ENCODE measurements at places on chromosomes 5 and 9.

DNA sequence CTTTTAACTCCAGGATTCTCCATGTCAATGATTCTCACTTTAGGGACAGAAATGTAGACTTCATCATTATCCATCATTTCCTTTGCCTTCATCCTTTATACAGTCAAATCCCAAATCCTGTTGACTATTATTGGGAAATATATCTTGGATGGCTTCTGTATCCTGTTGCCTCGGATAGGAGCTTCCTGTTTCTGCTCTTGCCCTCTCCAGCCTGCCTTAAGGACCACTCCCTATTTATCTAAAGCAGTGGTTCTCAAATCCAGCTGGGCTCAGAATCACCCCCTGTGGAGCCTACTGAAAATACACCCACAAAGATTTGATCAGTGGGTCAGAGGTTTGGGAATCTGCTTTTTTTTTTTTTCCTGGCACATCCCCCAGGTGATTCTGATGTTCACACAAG, 8.5 kb downstream of the AFAP1L1 start:
- no peak for DNase-seq

GRCh38 chr9:136701668-136702053, 10.7 kb upstream of the DIPK1B start:
- DNase-seq = no peak

DNA sequence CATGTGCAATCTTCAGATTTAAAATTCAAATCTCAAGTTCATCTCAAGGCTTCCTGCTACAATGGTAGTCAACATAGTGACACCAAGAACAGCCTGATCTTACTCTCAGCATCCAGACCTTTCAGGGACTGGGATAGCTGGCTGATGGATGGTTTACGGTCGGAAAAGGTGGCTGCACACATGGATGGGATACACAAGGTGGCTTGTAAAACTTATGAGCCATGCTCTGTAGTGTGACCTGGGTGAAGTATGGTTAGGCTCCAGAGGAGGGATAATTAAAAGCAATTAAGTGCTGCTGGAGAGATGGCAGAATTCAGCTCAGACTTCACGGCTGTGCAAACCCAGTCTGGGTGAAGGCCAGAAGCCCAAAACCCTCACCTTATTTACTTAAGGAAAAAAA, 379.5 kb downstream of the NFIB start:
- DNase-seq = no peak

DNA sequence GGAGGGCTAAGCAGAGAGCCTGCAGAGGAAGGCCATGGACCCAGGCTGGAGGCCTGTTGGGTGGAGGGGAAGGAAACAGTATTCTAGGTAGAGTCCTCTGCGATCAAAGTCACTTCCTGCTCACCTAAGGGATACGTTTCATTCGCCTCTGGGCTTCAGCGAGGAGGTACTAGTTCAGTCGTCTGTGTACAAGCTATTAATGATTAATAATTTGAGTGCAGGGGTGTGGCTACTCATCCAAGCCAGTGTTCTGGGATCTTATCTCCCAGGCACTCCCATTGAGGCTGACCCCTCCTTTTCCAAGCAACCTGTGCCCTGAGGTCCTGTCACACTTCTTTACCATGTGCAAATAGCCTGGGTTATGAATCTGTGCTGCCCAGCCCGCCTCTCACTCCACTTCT, 25.2 kb downstream of the RALGPS1 start:
- DNase-seq = no peak

- DNase-seq = no peak
Measured at GRCh38 chr9:116585896-116586295, 101.2 kb upstream of the TRIM32 start.

DNA sequence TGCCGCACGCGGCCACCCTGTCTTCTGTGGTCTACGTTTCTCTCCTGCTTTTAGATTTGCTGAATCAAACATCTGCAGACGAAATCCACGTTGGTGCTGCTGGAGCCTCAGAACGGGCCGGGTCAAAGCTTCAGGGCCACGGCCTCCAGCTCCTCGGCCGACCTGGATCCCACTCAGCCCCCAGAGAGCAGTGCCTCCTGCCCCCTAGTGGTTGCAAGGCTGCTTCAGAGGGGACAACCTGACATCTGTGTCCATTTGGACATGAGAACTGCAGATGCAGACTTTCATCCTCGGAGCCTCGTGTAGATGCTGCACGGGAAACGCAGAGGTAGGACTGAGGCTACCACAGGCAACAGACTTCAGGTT, 23.0 kb upstream of the SLC6A3 start:
- no peak for DNase-seq

- no peak for DNase-seq
Measured at GRCh38 chr9:95514342-95514741, 2.4 kb downstream of the PTCH1 start.

- DNase-seq = no peak
Measured at GRCh38 chr5:160479926-160480325, 58.3 kb downstream of the PTTG1 start.

GRCh38 chr9:27341545-27342294, 44.8 kb upstream of the EQTN start:
- DNase-seq = no peak

GRCh38 chr5:152900332-152900731, 495.3 kb upstream of the NMUR2 start:
- no peak for DNase-seq

DNA sequence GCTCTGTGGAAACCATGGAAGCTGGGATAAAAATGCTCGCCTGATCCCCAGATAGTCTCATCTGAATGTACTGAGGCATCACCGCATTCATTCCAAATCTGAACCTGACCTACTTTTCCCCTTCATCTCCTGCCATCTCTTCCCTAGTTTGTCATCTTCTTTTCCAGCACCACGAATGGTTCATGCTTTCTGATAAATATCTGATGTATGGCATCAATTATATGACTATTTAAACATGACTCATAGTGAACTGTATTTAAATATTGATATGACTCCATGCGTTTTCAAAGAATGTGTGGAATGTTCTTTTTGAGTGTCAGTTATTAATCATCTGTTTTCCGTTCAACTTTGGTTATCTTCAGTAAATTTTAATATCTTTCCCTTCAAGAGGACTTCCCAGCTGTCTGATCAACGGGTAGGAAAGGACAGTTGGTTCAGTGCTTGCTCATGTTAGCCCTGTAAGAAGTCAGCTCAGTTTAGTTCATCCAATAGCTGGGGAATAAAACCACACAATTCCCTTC, 21.1 kb downstream of the BASP1 start:
- DNase-seq = no peak

GRCh38 chr5:164869325-164869724, 1363.9 kb downstream of the MAT2B start:
- DNase-seq = no peak

- no peak for DNase-seq
Measured at GRCh38 chr9:18437315-18438201, 36.4 kb upstream of the ADAMTSL1 start.

GRCh38 chr9:136773386-136774044, 9.2 kb upstream of the LCN15 start:
- DNase-seq = peak; percentile 51

DNA sequence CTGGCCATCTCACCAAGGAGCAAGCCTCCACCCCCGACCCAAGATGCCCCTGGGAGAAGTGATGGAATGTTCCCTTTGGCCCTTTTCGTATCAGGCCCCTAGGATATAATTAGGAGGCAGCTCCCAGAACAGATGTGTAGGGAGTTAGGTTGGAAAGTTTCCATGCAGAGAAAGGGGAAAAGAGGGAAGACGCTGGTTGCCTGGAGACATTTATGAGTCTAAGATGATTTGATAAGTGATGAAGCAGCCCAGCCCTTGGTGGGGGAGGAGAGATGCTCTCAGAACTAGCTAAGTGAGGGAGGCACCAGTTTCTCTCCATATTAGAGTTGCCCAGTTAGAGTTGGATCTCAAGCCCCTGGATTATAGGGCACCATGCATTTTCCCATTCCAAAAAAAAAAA, 137.5 kb downstream of the GNA14 start:
- DNase-seq = no peak

GRCh38 chr9:3191715-3192114, 334.1 kb downstream of the RFX3 start:
- no peak for DNase-seq

- DNase-seq = peak; percentile 43
Measured at GRCh38 chr5:168879929-168880328, 300.8 kb upstream of the PANK3 start.

GRCh38 chr5:179699616-179700237, 960 bp downstream of the CANX start:
- DNase-seq = peak; percentile 54

DNA sequence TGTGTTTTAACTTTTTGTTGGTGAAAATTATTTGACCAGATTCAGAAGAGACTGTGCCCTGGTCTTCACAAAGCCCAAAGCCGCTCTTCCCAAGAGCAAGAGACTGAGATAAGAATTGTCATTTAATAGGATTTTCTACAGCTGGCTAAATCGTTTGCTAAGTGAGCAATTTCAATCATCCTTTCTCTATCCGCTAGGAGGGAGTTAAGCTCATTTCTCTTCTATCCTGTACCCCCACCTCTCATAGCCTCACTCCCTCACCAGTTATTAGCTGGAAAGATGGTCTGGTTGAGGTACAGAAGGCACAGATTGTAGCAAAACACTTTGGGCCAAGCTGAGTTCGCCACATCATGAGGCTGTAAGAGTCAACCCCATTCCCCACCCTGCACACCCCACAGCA, 43.0 kb upstream of the SIL1 start:
- DNase-seq = no peak

- no peak for DNase-seq
Measured at GRCh38 chr5:135405082-135405481, 6.1 kb upstream of the MACROH2A1 start.

GRCh38 chr9:121976751-121977150, 116.4 kb downstream of the TTLL11 start:
- DNase-seq = no peak

DNA sequence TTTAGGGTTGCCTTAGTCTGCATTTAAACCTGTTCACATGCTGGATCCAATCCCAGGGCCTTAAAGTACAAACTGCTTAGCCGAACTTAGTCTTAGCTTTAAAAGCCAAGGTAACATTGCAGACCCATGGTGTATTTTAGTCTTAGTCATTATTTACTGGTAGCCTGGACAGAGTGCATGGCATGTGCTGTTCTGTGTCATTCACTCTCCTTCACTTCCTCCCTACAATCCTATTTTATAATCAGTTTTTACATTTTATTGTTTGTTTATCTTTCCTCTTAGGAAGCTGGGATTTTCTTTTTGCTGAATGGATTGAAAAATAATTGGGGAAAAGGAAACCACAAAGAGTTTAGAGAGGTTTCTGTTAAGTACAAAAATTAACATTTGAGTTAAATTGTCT, 29.4 kb upstream of the TAL2 start:
- DNase-seq = no peak

- DNase-seq = no peak
Measured at GRCh38 chr9:121952611-121953010, 140.5 kb downstream of the TTLL11 start.

DNA sequence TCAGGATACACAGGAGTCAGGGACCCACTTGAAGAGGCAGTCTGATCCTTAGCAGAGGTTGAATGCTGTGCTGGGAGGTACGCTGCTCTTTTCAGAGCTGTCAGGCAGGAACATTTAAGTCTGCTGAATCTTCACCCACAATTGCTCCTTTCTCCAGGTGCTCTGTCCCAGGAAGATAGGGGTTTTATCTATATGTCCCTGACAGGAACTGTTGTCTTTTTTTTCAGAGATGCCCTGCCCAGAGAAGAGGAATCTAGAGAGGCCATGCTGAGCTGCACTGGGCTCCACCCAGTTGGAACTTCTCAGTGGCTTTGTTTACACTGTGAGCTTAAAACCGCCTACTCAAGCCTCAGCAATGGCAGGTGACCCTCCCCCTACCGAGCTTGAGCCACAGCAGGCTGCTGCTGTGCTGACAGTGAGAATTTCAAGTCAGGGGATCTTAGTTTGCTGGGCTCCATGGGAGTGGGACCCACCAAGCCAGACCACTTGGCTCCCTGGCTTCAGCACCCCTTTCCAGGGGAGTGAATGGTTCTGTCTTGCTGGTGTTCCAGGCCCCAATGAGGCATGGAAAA, 169.0 kb downstream of the FBXL17 start:
- DNase-seq = no peak

- DNase-seq = no peak
Measured at GRCh38 chr5:54848581-54848980, 136.8 kb downstream of the ESM1 start.

DNA sequence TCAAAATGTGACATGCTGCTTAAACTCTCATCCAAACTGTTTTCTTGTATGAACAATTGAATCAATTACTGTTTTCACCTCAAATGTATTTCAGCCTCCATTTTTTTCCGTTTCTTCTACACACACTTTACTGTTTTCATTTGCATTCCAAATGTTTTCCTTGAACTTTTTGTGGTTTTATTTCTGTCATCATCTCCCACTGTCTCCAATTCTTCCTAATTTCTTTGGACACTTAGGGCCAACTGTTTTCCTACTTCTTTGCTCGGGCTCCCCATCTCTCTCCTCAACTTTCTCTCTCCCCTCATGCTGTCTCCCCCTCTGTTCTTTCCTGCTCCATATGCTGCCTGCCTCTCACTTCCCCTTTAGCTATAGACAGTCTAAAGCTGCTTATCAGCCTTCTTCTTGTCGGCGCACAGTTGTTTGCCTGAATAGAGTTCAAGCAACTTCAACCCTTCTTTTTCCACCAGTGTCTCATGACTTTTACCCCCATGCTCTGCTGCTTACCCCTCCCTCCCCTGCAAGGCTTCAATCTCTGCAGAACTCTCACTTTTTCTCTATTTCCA, 443.4 kb downstream of the DTWD2 start:
- DNase-seq = no peak

- no peak for DNase-seq
Measured at GRCh38 chr5:177295924-177296323, 7.6 kb downstream of the RAB24 start.

- DNase-seq = no peak
Measured at GRCh38 chr5:171673328-171673727, 112.3 kb upstream of the SMIM23 start.

DNA sequence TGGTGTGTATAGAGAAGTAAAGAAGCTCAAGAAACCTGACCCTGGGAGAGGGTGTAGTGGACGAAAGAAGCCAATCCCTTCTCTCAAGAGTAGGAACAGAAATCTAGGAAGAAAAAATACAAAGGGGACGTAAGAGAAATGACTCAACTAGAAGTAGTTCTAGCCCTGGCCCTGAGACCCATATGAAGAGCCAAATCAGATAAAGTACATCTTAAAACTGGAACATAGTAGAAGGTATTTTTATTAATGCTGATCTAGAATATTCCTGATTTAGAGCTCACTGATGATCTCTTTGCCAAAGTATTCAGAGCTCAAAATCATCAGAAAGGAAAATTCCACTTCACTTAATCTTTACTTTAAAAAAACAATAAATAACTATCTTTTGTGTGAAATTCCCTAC, 184.8 kb downstream of the MLLT3 start:
- DNase-seq = no peak

GRCh38 chr9:120197605-120198004, 382.4 kb downstream of the CDK5RAP2 start:
- DNase-seq = no peak

DNA sequence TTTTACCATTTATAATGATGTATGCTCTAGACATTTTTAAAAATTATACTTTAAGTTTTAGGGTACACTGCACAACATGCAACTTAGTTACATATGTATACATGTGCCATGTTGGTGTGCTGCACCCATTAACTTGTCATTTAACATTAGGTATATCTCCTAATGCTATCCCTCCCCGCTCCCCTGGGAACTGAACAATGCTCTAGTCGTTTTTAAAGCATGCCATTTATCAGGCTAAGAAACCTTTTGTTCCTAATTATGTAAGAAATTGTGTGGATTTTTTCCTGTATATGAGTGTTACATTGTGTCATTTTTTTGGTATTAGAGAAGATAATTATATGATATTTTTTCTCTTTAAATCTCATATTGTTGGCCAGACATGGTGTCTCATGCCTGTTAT, 72.8 kb upstream of the SGCD start:
- no peak for DNase-seq

- DNase-seq = no peak
Measured at GRCh38 chr9:700365-701282, 140.9 kb upstream of the DMRT1 start.
